ENCODE measurements at places on chromosomes 1 and 21. TPM values are rescaled to one million over a fixed set of nuclear protein-coding genes. Genes with fewer than 3 reads are reported as not detected.
A peak's percentile ranks its signal among the peaks of the same experiment; 100 is the strongest.

DNA sequence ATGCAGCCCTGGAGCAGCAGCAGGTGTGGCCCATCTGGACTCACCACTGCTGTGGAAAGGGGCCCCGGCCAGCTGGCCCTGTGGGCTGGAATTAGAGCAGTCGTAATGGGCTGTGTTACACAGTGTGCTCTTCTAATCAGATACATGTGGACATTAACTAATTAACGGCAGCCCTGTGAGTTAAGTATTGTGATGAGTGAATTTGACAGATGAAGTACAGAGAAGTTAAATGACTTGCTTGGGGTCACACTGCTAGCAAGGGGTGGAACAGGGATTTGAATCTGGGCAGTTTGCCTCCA, 58.6 kb downstream of the MDM4 start:
- no peak overlapping the region for H3K4me3 ChIP-seq
- no peaks in the 10 kb centered on the region for H3K36me3 ChIP-seq

- H3K36me3 ChIP-seq = no peaks in the 10 kb centered on the region
- H3K27me3 ChIP-seq = no peaks in the 10 kb centered on the region
- no peak overlapping the region for H3K27ac ChIP-seq
- H3K4me1 ChIP-seq = no peaks in the 10 kb centered on the region
- DNase-seq = peak; percentile 29
Observed at GRCh38 chr1:155093911-155094621, 15.4 kb downstream of the EFNA3 start.

DNA sequence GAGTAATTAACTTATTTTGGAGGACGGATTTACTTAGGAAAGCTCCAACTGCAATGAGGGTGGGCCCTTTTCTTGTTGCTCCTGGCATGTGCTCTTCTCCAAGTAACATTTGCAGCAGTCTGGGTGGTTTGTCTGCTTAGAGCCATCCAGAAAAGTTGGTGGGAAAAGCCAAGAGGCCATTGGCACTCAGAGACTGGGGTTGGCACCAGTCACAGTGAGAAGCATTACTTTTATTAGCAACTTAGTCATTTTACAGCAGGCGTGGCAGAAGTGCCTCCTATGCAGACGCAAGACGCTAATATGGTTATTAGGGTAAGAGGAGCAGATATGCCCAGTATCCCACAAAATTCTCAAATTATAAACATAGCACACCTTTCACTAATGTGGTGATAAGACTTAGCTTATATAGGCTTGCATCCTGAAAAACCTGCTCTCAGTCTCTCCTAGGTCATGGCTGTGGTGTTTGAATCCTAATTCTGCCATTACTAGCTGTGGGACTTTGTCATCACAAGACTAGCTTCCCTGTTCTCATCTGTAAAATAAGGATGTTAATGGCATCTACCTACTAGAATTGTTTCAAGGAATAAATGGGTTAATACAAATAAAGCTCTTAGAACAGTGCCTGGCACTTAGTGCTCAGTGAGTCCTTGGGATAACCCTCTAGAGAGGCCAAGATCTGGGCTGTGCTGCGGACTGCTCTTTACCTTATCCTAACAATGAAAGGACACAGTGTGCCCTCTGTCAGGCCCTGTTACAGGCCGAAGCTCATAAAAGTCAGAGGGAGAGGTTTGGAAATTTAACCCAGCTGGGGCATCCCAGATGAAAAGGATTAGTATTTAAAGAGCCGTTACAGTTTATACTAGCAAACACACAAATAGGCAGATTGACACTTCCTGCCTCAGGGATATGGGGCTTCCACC, 154.6 kb downstream of the ROR1 start:
- H3K27ac ChIP-seq = no peak overlapping the region
- H3K27me3 ChIP-seq = no peaks in the 10 kb centered on the region
- DNase-seq = no peak
- no peaks in the 10 kb centered on the region for H3K36me3 ChIP-seq

- H3K4me3 ChIP-seq = no peak overlapping the region
- H3K36me3 ChIP-seq = no peaks in the 10 kb centered on the region
- no peaks in the 10 kb centered on the region for H3K4me1 ChIP-seq
- DNase-seq = no peak
- no peaks in the 10 kb centered on the region for H3K27me3 ChIP-seq
Observed at GRCh38 chr1:109802901-109803561, 39.3 kb upstream of the EPS8L3 start.

- no peak overlapping the region for H3K4me3 ChIP-seq
- no peak for DNase-seq
- H3K27ac ChIP-seq = no peak overlapping the region
- H3K4me1 ChIP-seq = peaks cover 4% of the 10 kb centered on the region
- no peaks in the 10 kb centered on the region for H3K27me3 ChIP-seq
Observed at GRCh38 chr1:227759341-227760300, 24.4 kb downstream of the SNAP47 start.

DNA sequence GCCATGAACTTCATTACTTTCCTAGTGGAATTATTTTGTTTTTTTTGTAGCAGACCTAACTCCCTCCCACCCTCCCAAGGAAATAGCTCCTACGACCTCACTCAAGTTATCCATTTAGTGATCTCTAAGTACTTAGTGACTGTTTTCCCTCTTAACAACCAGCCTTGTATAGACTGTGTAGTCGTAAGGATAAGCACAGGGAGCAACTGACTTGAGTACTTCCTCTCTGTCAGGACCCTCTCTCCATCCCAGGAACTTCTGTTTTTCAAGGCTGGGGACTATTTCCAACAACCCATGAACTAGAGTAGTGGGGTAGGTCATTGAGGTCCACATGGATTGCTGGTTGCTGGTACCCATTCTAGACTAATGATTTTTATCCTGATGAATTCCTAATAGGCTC, 1.9 kb downstream of the AGO1 start:
- no peak for DNase-seq
- H3K27me3 ChIP-seq = no peaks in the 10 kb centered on the region
- no peak overlapping the region for H3K27ac ChIP-seq
- H3K4me3 ChIP-seq = no peak overlapping the region
- H3K4me1 ChIP-seq = peaks cover 6% of the 10 kb centered on the region

DNA sequence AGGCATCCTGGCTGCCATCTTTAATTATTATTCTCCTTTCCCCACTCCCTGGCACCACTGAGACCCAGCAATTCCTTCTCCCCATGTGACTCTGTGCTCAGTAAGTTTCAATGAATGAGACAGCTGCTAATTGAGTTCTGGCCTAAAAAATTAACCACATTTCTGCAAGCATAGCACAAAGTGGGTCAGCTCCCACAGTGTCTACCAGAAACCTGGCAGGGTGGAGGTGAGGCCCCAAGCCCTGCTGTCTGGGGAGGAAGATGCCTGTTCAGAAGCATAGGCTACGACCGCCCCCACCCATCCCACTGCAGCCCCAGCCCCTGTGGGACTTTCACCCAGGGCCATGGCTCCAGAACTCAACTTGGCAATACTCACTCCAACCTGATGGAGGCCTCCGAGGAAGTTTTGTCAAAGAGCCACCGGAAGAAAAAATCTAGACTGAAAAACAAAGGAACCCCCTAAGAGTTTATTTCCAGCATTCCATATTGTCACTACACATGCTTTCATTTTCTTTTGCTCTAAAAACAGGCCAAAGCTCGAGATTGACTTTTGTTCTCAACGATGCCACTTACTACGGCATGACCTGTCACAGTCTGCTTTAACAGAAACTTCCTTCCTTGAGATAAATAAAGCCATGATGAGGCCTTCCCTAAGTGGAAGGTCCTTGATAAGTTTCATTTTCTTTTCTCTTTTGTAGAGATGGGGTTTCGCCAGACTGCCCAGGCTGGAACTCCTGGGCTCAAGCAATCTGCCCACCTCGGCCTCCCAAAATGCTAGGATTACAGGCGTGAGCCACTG, 26.5 kb downstream of the TMEM63A start:
- H3K27me3 ChIP-seq = no peaks in the 10 kb centered on the region
- peak overlapping the region; percentile 22 for H3K27ac ChIP-seq
- no peaks in the 10 kb centered on the region for H3K4me1 ChIP-seq

DNA sequence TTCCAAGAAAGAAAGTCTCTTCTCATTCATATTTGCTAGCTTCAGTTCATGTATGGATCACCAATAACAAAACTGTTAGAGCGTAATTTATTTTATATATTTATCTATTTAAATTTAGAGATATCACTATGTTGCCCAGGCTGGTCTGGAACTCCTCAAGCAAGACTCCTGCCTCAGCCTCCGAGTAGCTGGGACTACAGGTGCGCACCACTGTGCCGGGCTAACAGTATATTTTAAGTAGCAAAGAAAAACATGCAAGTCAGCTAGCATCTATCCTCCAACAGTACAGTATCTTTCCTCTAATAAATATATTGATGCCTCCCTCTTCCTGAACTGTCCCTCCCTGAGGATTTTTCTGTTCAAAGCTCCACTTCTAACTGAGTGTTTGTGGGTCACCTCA, 21.5 kb downstream of the INPP5B start:
- H3K27ac ChIP-seq = no peak overlapping the region
- DNase-seq = no peak
- no peaks in the 10 kb centered on the region for H3K4me1 ChIP-seq
- H3K4me3 ChIP-seq = no peak overlapping the region
- H3K36me3 ChIP-seq = no peaks in the 10 kb centered on the region

GRCh38 chr1:26851106-26851684, 11.8 kb upstream of the SFN start:
- no peak for DNase-seq
- H3K4me3 ChIP-seq = no peak overlapping the region
- H3K27ac ChIP-seq = no peak overlapping the region
- H3K4me1 ChIP-seq = no peaks in the 10 kb centered on the region

DNA sequence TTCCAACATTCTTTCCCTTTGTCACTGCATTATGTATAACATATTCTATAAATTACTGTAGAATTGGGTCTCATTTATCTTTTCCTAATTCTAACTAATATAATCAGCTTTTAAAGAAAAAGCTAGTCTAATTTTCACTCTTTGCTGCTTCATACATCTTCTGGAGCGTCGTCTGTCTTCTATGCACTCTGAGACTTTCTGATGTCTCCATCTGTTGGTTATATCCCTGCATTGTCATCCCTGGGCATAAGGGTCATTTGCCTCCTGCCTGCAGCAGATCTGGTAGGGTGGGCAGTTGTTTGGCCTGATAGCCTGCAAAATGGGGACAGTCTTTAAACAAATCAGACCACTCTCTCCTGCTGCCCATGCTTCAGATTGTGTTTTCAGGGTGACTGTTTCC, 40.8 kb upstream of the DYNLT5 start:
- H3K27me3 ChIP-seq = no peaks in the 10 kb centered on the region
- no peak for DNase-seq
- H3K4me1 ChIP-seq = no peaks in the 10 kb centered on the region

DNA sequence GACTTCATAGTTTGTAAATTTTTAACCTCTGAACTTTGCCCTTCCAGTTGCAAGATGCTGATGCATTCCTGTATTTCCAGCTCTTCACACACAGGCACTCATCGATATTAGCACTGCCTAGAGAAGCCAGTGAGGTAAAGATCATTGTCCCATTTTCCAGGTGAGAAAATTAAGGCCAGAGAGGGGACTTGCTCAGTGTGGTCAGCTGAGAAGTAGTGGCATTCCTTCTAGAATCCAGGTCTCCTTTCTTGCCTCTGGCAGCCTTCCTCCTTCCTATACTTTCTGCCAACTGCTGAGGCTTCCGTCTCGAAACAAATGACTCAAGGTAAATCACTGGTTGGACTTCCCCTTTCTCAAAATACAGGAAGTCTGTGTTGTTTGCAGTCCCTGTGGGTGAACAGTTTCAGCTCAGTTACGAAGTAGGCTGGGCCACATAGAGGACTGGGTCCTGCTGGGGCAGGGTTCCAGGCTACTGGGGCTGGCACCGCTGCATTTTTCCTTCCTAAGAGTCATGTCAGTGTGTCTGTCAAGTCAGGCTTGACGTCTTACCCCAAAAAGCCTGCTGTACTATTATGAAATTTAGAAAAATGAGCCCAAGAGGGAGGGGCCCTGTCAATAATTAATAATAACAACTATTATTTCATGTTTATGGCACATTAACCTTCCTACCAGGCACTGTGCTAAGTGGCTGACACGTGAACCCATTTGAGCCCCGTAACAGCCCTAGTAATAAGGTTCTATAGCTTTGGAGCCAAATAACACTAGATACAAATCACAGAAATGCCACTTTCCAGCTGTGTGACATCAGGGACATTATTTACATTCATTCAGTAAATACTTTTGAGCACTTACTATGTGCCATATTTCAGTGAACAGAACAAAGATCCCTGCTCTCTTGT, 16.6 kb upstream of the RNF19B start:
- H3K27me3 ChIP-seq = no peaks in the 10 kb centered on the region
- H3K4me1 ChIP-seq = no peaks in the 10 kb centered on the region
- no peak overlapping the region for H3K4me3 ChIP-seq
- DNase-seq = peak; percentile 69
- peak overlapping the region; percentile 87 for H3K27ac ChIP-seq
- H3K36me3 ChIP-seq = no peaks in the 10 kb centered on the region

- H3K4me1 ChIP-seq = no peaks in the 10 kb centered on the region
- no peak for DNase-seq
Observed at GRCh38 chr1:66686406-66686805, 65.9 kb upstream of the DYNLT5 start.

GRCh38 chr1:159964144-159964543, 10.1 kb upstream of the SLAMF9 start:
- no peaks in the 10 kb centered on the region for H3K4me1 ChIP-seq
- H3K4me3 ChIP-seq = no peak overlapping the region
- H3K27me3 ChIP-seq = no peaks in the 10 kb centered on the region
- no peak overlapping the region for H3K27ac ChIP-seq
- no peaks in the 10 kb centered on the region for H3K36me3 ChIP-seq
- no peak for DNase-seq

- H3K27ac ChIP-seq = no peak overlapping the region
- H3K4me3 ChIP-seq = no peak overlapping the region
- no peaks in the 10 kb centered on the region for H3K27me3 ChIP-seq
- no peaks in the 10 kb centered on the region for H3K4me1 ChIP-seq
Observed at GRCh38 chr1:204114606-204115005, 37.2 kb downstream of the ETNK2 start.

Gene GCSAML
- polyA plus RNA-seq = not detected

Gene FMO4
- 3.2 TPM for polyA plus RNA-seq

Gene ADORA3
- polyA plus RNA-seq = 1.1 TPM

Gene LIN28A
- not detected for polyA plus RNA-seq

Gene SLC9C2
- polyA plus RNA-seq = not detected

Gene SPATA21
- 0.77 TPM for polyA plus RNA-seq

Gene MYOM3
- polyA plus RNA-seq = 0.77 TPM

Gene RUNX3
- 0.42 TPM for polyA plus RNA-seq

Gene RGS18
- 0.38 TPM for polyA plus RNA-seq

Gene PPIAL4G
- polyA plus RNA-seq = not detected

Gene TMOD4
- not detected for polyA plus RNA-seq

Gene TCHHL1
- polyA plus RNA-seq = not detected

Gene CDK11A
- 63.5 TPM for polyA plus RNA-seq

Gene AJAP1
- polyA plus RNA-seq = 3.1 TPM
